Ascending aorta (tissue), 2 donors: ENCODE measurements at places on chromosomes 1 and 21. TPM values are rescaled to one million over a fixed set of nuclear protein-coding genes. Genes with fewer than 3 reads are reported as not detected.

FAM177B gene
- not detected for total RNA-seq

SPRR1A gene
- not detected for total RNA-seq

TRIM33 gene
- 42.5 TPM for total RNA-seq

ARTN gene
- not detected for total RNA-seq

FCAMR gene
- total RNA-seq: not detected

STIL gene
- total RNA-seq: 0.11 TPM

MIXL1 gene
- not detected for total RNA-seq

CFH gene
- 108 TPM for total RNA-seq

OR2M3 gene
- total RNA-seq: not detected

CHI3L2 gene
- total RNA-seq: 10.1 TPM

TEX38 gene
- not detected for total RNA-seq

SDCCAG8 gene
- total RNA-seq: 97.1 TPM

C1orf185 gene
- not detected for total RNA-seq

CBS gene
- total RNA-seq: 29.5 TPM

USP33 gene
- total RNA-seq: 28.6 TPM

EFNA3 gene
- total RNA-seq: 1.5 TPM

GBP6 gene
- total RNA-seq: not detected
